Endothelial cell of umbilical vein (primary cell): ENCODE measurements at places on chromosomes 3 and 15. TPM values are rescaled to one million over a fixed set of nuclear protein-coding genes. Genes with fewer than 3 reads are reported as not detected.

DNA sequence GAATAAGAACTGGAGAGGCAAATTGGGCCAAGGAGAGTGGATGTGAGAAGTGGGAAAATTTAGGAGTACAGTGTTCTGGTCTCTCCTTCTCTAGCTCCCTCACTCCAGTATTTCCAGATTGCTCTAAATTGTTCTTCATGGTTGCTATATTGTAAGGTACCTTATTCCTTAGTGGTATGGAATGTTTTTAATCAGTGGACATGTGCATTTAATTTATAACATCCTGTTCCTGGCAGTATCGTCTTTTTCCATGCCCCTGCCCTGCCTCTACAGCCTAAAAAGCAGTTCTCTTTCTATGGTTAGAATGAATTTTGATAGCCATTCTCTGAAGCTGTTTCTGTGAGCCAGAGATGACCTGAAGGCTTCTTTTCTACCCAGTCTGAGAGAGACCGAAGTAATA lies 180.5 kb downstream of the TCF12 start:
- H3K4me3 ChIP-seq = no peak overlapping the region
- DNase-seq = no peak
- H3K4me1 ChIP-seq = peaks cover 7% of the 10 kb centered on the region

- peaks cover 5% of the 10 kb centered on the region for H3K27me3 ChIP-seq
- H3K36me3 ChIP-seq = no peaks in the 10 kb centered on the region
- no peak overlapping the region for H3K4me3 ChIP-seq
- H3K27ac ChIP-seq = no peak overlapping the region
These were observed 12.4 kb downstream of the RTP2 start for GRCh38 chr3:187689984-187690383.

DNA sequence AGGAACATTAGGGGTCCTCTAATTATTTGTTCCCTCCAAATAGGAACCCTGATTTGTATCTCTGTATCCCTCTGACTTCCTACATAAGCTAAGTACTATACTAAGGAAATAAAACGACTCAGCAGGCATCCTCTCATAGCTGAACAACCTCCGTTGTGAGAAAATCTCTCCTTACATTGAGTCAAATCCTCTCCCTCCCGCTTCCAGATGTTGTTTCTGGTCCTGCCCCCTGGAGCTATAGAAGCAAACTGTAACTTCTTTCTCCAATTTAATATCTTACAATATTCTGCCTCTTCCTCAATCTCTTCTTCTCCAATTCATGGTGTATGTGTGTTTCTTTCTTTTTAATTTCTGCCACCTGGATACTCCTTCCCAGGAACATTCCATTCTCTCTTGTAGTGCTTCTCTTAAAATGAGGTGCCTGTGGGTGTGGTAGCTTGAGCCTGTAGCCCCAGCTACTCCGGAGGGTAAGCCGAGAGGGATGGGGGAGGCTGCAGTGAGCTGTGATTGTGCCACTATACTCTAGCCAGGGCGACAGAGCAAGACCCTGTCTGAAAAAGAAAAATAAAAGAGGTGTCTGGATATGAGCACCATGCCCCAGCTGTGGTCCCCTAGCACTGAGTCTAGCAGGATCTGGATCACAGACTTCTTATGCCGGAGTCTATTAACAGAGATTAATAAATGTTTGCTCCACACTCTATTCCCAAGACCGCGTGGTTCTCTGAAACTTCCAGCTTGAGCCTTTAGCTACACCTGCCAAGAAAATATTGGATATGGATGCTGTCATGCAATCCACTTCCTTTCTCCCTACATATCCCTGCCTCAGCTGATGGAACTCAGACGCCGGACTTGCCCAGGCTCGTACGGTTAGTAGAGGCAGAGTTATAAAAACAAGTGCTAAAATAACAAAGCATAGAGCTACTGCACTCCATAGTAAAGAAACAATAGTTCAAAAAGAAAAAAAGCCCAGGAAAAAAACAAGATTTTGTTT lies 42.9 kb upstream of the NEO1 start:
- H3K4me1 ChIP-seq = no peaks in the 10 kb centered on the region
- no peak overlapping the region for H3K27ac ChIP-seq
- DNase-seq = no peak
- no peaks in the 10 kb centered on the region for H3K36me3 ChIP-seq
- H3K27me3 ChIP-seq = no peaks in the 10 kb centered on the region

- DNase-seq = no peak
- H3K27me3 ChIP-seq = no peaks in the 10 kb centered on the region
- no peaks in the 10 kb centered on the region for H3K4me1 ChIP-seq
- H3K27ac ChIP-seq = no peak overlapping the region
- H3K36me3 ChIP-seq = no peaks in the 10 kb centered on the region
These were observed 263.4 kb upstream of the WNT5A start for GRCh38 chr3:55750525-55750924.

- H3K4me3 ChIP-seq = no peak overlapping the region
- H3K4me1 ChIP-seq = no peaks in the 10 kb centered on the region
- DNase-seq = no peak
- no peaks in the 10 kb centered on the region for H3K36me3 ChIP-seq
These were observed 89.5 kb downstream of the ITPR1 start for GRCh38 chr3:4582624-4583023.

The LRRC2 gene
- 0.39 and 0.73 TPM in 2 replicates for total RNA-seq
